ENCODE measurements at places on chromosomes 5 and 9.

DNA sequence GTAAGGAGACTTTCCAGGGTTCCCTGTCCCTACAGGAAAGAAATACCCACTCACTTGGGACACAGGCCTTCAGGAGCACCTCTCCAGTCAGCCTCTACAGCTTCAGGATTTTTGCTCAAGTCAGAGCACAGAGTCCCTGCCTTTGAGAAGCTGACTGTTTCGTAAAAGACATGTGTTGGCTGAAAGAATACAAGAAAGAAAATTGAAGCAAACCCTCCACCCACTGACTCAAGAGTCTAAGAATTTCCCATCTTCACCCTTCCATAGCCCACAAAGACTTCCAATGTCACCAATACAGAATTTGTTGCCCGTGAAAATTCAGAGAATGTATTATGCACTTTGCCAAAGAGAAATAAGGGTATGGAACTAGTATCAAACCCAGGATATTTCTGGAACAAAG lies 53.0 kb upstream of the ZNF622 start:
- no peak for DNase-seq

- no peak for DNase-seq
Measured at GRCh38 chr5:97452646-97453045, 269.6 kb upstream of the RIOK2 start.

DNA sequence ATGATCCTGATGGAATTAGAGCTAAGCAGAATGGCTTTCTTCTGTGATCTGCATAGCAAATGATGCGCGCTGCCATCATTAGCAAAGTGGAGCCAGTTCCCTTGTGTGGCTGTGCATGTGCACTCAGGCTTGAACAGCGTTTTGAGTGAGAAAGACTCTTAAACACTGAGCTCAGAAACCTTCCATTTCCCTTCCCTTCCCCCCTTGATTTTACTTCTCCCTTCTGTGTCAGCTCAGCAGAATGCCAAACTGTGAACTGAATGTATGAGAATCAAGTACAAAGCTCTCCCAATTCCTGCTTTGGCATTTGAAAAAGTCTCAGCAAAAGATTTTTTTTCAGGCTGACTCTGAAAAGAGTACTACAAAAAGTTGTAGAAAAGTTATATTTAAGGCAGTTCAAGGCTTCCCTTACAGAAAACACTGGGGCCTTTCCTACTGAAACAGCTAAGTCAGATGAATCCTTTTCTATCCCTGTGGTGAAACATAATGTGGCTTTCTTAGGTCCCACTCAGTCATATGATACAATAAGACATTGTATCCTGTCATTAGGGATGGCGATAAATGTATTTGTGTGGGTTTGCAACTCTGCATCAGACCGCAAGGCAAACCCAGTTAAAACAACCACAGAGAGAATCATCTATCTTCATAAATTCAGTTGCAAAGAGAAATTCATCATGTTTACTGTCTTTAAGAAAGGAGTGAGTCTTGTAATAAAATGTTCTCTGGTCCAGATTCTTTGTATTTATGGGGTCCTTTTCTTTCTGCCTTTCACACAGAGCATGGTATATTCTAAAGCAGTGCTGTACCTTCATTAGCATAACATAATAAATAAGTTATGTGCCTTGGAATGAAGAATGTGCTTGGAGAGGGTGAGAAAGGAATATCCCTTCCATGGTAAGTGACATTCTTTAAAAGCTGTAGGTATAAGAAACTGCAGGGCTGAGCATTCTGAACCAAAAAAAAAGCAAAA lies 222.6 kb downstream of the CAAP1 start:
- no peak for DNase-seq

DNA sequence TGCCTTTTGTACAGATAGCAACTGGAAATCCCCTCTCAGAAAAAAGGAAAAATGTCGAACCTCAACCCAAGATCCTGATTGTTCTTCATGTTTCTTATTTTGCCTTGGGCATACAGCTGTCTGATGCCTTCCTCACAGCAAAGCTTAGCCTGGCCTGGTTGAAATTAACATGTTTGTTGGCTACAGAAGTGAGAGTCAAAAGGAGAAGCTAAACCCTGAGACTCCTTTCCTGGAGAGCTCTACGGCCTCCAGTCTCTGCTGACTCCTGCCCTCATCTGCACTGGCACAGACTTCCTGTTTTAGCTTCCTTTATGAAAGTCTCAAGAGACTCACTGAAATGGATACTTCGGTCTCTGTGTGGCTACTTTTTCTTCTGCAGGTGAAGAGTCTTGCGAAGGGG lies 186.7 kb downstream of the PARP8 start:
- no peak for DNase-seq

DNA sequence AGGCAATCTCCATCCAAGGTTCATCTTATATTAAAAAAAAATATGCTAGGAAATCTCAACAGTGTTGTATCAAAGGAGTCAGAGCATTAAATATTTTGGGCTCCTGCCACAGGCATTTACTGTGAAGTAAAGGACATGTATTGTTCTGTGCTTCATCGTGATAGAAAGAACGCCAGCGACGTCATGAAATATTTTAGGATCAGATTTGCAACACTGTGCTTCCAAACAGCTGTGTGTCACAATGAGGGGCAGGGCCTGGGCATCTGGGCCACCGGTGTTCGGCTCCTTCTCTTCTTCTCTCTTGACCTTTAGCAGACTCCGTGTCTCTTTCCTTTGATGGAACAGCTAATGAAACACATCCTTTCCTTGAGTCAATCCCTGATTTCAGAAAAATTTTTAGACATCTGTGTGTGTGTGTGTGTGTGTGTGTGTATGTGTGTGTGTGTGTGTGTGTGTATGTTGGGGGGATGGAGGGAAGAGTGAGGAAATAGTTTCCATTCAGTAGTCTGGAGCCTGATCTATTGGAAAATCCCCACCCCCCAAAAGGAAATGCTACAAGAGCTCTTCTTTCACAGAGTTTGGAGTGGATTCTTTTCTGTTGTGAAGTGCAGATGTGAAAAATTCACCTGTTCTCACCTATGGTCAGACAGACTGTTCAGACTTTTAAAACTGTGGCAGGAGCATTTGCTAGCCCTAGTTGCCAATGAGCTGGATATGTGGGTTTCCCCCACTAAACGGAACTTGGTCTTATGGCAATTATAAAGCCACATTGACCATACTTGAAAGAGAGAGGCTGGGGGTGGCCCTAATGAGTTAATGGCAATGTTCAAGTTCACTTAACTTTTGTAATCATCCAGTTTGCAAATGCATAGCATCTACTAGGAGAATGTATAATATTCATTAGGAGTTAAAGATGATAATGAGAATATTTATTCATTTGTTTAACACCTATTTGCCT lies 18.1 kb upstream of the TNC start:
- DNase-seq = no peak

All from vagina (tissue), 2 donors.